Caco-2 (cell line): ENCODE measurements at places on chromosomes 12 and 14. TPM values are rescaled to one million over a fixed set of nuclear protein-coding genes. Genes with fewer than 3 reads are reported as not detected.

Gene NOVA1
- not detected in 2 replicates for total RNA-seq

Gene SLC6A12
- 1.5 and 2.1 TPM in 2 replicates for total RNA-seq

Gene ATF7
- total RNA-seq, result 26.9 and 28.7 TPM in 2 replicates

Gene CPM
- 7.8 and 8.2 TPM in 2 replicates for total RNA-seq

Gene FUT8
- 63.0 and 67.1 TPM in 2 replicates for total RNA-seq

Gene SLC7A7
- total RNA-seq, result 380 and 443 TPM in 2 replicates

Gene ACSS3
- total RNA-seq, result 0.70 and 0.95 TPM in 2 replicates

Gene SLC5A8
- not detected in 2 replicates for total RNA-seq

Gene KERA
- total RNA-seq, result not detected in 2 replicates

- H3K36me3 ChIP-seq, result peaks cover 2% of the 10 kb centered on the region
- H3K27ac ChIP-seq, result no peak overlapping the region
- H3K4me3 ChIP-seq, result no peak overlapping the region
- no peaks in the 10 kb centered on the region for H3K27me3 ChIP-seq
Measured at GRCh38 chr12:51370667-51371066, 20.5 kb downstream of the GALNT6 start.

DNA sequence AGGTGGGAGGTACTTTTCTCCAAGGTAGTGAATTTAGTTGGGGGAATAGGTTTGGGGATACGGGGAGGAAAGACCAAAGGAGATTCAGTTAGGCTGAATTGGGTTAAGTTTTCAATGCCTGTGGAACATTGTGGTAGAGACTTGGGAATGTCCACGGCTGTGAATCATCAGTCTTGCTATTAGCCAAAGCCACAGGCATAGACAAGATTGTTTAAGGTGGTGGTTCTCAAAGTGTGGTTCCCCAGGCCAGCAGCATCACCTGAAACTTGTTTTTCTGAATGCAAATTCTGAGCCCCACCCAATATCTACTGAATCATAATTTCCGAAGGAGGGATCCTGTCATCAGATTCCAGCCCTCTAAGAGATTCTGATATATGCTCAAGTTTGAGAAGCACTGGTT lies 316.2 kb downstream of the EGLN3 start:
- no peak for DNase-seq
- no peak overlapping the region for H3K27ac ChIP-seq
- H3K27me3 ChIP-seq, result no peaks in the 10 kb centered on the region
- no peak overlapping the region for H3K4me3 ChIP-seq
- no peaks in the 10 kb centered on the region for H3K36me3 ChIP-seq
- no peaks in the 10 kb centered on the region for H3K4me1 ChIP-seq

GRCh38 chr12:49538510-49539403 lies at the start of gene KCNH3:
Gene KCNH3, plus strand, starts transcription at chr12:49539030. Its CDS starts 387 bp downstream, at chr12:49539417.
- H3K27me3 ChIP-seq, result peaks cover 4% of the 10 kb centered on the region; the same call in 1 of the 2 replicates
- H3K4me3 ChIP-seq, result peak within 1 kb of the TSS; percentile 56
- H3K4me1 ChIP-seq, result peaks cover 10% of the 10 kb centered on the region
- H3K27ac ChIP-seq, result no peak within 1 kb of the TSS
- DNase-seq, result peak; percentile 86

DNA sequence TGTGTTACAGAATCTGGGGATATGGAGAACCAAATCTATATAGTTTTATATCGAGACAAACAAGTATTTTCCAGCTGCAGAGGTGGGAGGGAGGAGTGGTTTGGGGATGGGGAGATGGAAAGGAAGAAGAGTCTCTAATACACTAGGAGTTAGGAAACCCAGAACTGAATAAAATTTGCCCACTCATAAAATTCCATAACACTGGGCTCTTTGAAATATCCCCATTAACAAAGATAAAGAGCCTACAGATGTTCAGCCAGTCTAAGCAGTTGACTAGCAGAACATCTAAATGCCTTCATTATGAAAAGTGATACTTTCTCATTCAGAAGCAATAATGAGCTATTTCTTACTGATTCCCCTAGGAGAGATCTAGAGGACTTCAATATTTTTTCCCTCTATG lies 151.7 kb upstream of the GZMB start:
- no peak overlapping the region for H3K27ac ChIP-seq
- H3K27me3 ChIP-seq, result no peaks in the 10 kb centered on the region
- no peak for DNase-seq
- peaks cover 16% of the 10 kb centered on the region for H3K4me1 ChIP-seq
- no peaks in the 10 kb centered on the region for H3K36me3 ChIP-seq

GRCh38 chr12:46574847-46575246 lies 202.3 kb upstream of the SLC38A2 start:
- no peak overlapping the region for H3K27ac ChIP-seq
- H3K27me3 ChIP-seq, result no peaks in the 10 kb centered on the region
- no peaks in the 10 kb centered on the region for H3K4me1 ChIP-seq

DNA sequence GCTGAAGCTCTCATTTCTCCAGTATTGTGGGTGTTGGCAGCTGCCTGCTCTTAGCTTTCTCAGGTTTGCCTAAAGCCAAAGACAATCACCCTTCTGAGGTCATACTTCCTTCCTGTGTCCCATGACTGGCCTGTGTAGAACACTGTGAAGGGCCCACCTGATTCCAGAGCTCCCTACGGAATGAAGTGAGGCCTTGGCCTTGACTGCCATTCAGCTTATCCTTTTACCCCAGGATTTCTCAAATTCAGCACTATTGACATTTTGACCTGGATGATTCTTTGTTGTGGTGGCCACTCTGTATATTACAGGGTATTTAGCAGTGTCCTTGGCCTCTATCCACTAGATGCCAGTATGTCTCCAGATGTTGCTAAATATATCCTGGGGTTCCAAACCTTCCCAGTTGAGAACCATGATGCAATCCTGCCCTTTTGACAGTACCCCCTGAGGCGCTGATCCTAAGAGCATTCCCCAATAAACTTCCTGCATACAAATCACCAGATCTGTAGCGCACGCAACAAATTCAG lies 112.3 kb upstream of the KRR1 start:
- peak overlapping the region; percentile 76 for H3K27ac ChIP-seq
- peaks cover 17% of the 10 kb centered on the region for H3K4me1 ChIP-seq
- H3K4me3 ChIP-seq, result no peak overlapping the region
- no peaks in the 10 kb centered on the region for H3K27me3 ChIP-seq

GRCh38 chr12:74468401-74468800 lies 69.2 kb upstream of the ATXN7L3B start:
- no peaks in the 10 kb centered on the region for H3K36me3 ChIP-seq
- DNase-seq, result no peak
- H3K4me3 ChIP-seq, result no peak overlapping the region
- no peaks in the 10 kb centered on the region for H3K4me1 ChIP-seq

DNA sequence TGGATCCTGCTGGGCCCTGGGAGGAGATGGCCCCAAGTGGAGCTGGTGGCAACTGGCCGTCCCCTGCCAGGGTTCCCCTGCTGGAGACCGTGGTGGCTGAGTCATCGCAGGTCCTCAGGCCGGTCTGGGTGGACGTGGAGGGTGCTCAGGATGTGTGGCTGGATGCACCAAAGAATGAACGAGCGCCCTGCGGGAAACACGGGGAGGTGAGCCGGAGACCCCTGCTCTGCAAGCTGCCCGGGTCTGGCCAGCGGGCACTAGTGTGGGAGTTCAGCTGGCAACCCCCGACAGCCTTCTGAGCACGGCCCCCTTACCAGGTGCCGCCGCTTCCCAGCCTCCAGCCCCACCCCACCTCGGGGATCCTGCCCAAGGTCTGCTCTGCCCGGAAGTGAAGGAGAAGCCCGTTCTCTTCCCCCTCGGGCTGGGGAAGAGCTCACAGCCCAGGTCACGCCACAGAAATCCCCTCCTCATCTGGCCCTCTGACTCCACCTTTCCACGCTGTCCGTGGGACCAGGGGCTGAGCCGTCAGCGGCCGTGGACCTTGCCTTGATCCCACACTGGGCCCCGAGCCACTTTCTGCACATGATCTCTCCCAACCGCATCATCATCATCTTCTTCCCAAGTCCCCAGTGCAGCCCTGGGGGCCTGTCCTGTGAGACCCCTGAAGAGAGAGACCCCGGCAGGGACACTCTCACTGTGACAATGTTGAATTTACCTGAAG lies 165.5 kb downstream of the KIF26A start:
- no peak for DNase-seq
- no peaks in the 10 kb centered on the region for H3K27me3 ChIP-seq
- H3K36me3 ChIP-seq, result no peaks in the 10 kb centered on the region
- no peaks in the 10 kb centered on the region for H3K4me1 ChIP-seq
- H3K27ac ChIP-seq, result no peak overlapping the region

DNA sequence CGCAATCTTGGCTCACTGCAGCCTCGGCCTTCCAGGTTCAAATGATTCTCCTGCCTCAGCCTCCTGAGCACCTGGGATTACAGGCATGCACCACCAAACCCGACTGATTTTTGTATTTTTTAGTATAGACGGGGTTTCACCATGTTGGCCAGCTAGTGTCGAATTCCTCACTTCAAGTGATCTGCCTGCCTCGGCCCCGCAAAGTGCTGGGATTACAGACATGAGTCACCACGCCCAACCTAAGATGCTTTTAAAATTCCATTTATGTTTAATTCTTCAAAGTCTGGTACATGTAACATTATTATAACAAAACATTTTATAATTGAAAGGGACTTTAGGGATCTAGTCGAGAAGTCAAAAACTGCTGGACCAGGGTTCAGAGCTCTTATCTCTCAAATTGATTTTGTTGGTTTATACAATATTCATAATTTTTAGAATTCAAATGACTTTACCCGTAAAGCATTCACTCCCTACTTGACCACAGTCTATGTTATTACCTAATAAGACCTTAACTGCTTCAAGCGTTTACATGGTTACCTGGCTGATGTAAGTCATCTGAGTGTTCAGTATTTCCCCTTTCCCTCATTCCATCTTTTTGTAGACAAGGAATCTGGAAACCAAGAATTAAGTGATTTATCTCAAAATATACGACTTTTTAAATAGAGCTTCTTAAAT lies 28.2 kb downstream of the RAP1B start:
- no peaks in the 10 kb centered on the region for H3K27me3 ChIP-seq
- H3K27ac ChIP-seq, result no peak overlapping the region
- DNase-seq, result no peak
- H3K36me3 ChIP-seq, result no peaks in the 10 kb centered on the region
- H3K4me3 ChIP-seq, result no peak overlapping the region

DNA sequence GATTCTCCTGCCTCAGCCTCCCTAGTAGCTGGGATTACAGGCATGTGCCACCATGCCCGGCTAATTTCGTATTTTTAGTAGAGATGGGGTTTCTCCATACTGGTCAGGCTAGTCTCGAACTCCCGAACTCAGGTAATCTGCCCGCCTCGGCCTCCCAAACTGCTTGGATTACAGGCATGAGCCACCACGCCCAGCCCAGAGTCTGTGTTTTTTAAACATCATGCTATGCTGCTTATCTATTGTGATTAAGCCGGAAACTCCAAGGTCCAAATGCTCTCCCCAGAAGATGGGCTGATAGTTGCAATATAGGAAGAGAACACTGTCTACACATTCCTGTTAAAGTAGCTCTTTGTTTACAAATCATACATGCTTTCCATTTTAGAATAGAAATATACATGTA lies 30.5 kb upstream of the MAX start:
- no peak overlapping the region for H3K4me3 ChIP-seq
- no peak overlapping the region for H3K27ac ChIP-seq
- peaks cover 11% of the 10 kb centered on the region; the same call in 1 of the 2 replicates for H3K4me1 ChIP-seq
- H3K36me3 ChIP-seq, result no peaks in the 10 kb centered on the region
- no peaks in the 10 kb centered on the region for H3K27me3 ChIP-seq

- no peaks in the 10 kb centered on the region; the same call in 1 of the 2 replicates for H3K27me3 ChIP-seq
- no peak for DNase-seq
- H3K4me1 ChIP-seq, result peaks cover 3% of the 10 kb centered on the region; the same call in 1 of the 2 replicates
- no peak overlapping the region for H3K4me3 ChIP-seq
Measured at GRCh38 chr14:24075485-24076301, 4.3 kb downstream of the CPNE6 start.

DNA sequence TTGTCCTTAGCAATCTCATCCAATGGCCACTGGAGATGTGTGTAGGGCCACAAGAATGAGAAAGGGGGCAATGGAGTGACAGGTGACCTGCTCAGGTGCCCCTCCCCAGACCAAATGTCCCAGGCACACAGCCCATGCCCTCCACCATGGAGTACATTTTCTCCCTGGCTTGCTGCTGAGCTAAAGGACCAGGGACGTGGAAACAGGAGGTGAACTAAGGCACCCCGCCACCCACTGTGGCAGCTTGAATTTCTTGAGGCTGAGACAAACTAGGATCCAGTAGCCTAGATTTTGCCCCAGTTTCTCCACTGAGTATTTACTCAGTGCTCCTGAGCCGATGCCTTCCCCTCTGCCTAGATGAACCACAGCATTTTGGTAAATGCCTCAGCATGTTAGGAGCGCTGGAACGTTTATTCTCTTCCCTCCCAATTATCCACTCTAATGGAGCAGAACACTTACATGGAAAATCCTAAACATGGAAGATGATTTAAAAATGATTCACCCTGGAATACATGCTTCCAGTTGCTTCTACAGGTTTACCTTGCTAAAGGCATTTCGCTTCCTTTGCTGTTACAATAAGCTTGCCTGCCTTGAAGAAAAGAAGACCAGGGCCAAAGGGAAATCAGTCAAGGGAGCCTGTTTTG lies 198.0 kb downstream of the ZFP36L1 start:
- no peak for DNase-seq
- no peaks in the 10 kb centered on the region for H3K27me3 ChIP-seq
- H3K36me3 ChIP-seq, result no peaks in the 10 kb centered on the region
- H3K27ac ChIP-seq, result peak overlapping the region; percentile 54
- H3K4me1 ChIP-seq, result peaks cover 50% of the 10 kb centered on the region
- H3K4me3 ChIP-seq, result no peak overlapping the region

DNA sequence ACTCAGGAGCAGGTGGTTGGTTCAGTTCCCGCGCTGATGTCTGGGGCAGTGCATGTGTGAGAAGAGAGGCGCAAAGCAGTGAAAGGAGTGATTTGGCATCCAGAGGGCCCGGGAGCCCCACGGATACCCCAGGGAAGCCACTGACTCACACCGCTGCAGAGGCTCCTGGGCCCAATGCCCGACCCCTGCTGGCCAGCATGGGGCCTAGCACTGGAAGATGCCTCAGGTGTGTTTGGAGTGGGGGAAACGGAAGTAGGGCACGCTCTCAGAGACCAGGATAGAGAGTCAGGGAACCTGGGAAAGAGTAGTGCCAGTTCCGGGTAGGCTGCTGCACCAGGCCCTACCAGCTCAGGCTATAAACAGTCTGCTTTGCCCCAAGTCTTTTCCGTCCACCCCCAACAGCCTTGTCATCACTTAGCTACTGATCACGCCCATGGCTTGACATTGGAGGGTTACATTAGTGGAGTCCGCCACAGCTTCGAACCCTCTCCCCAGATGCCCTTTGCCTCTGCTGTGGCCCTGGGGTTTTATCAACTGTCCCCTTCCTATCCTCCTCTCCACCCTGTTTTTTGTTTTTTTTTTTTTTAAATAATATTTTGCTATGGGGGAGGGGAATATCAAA lies 9.5 kb upstream of the CSAD start:
- no peaks in the 10 kb centered on the region for H3K27me3 ChIP-seq
- peaks cover 4% of the 10 kb centered on the region for H3K36me3 ChIP-seq
- H3K4me1 ChIP-seq, result no peaks in the 10 kb centered on the region
- no peak overlapping the region for H3K27ac ChIP-seq

DNA sequence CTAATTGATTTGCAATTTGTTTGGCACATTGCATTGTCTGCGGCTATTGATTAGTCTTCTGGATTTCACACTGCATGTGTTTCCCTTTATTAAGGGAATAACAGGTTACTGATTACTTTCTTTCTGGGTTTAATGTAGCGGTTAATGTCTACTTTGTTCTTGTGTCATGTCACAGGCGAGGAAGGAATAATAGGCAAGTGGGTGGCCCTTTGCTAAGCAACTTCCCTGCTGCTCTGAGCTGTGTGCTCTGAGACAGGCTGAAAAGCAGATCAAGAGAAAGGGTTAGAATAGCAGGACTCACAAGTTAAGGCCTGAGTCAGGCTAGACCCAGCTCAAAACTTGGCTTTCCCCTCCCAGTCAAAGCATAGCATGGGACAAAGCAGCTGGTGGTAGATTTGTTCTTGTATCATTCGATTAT lies 77.2 kb downstream of the NKX2-1 start:
- H3K4me1 ChIP-seq, result no peaks in the 10 kb centered on the region
- H3K27ac ChIP-seq, result no peak overlapping the region
- no peaks in the 10 kb centered on the region for H3K36me3 ChIP-seq
- no peaks in the 10 kb centered on the region for H3K27me3 ChIP-seq
- no peak overlapping the region for H3K4me3 ChIP-seq
